ENCODE measurements at places on chromosomes 12 and 14. TPM values are rescaled to one million over a fixed set of nuclear protein-coding genes. Genes with fewer than 3 reads are reported as not detected.

GRCh38 chr12:104827587-104827986 is 130.5 kb downstream of the SLC41A2 start:
- no peak for DNase-seq

DNA sequence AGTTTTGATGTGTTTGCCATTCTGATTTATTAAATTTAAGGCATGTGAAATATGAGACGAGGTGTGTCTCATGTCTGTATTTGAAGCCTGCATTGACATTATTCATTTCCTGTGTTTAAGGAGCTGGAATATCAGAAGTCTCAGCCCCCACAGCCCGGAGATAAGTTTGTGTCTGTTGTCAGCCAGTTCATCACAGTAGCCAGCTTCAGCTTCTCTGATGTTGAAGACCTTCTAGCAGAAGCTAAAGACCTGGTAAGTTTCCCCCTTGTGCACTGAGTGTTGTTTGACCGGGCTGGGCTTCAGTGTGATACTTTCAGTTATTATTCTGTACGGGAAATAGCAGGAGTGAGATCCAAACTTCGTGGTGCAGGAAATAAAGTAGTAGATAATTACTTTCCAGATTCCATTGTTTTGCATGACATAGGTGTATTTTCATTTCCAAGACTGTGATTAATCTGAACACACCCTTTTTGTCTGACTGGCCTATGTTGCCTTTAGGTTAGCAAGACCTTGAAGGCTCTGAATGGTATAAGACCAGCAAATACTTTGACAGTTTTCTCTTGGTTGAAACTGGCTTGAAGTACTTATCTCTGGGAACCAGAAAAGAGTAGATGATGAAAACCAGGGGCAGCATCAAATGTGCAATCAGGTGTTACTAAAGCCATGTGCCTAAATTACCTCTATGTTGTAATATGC is 101.5 kb downstream of the GPR135 start:
- no peak for DNase-seq

SLC24A4 gene
- 0.34 TPM for total RNA-seq

SRGAP1 gene
- total RNA-seq: 1.2 TPM

RGS6 gene
- 0.19 TPM for total RNA-seq

CPNE8 gene
- 3.4 TPM for total RNA-seq

ADAM21 gene
- 0.11 TPM for total RNA-seq

Data from psoas muscle (tissue), 8 donors.